Tibial artery (tissue), 4 donors: ENCODE measurements at places on chromosomes 3 and 15.

GRCh38 chr3:7547826-7548225 lies 686.9 kb downstream of the GRM7 start:
- no peak for DNase-seq

DNA sequence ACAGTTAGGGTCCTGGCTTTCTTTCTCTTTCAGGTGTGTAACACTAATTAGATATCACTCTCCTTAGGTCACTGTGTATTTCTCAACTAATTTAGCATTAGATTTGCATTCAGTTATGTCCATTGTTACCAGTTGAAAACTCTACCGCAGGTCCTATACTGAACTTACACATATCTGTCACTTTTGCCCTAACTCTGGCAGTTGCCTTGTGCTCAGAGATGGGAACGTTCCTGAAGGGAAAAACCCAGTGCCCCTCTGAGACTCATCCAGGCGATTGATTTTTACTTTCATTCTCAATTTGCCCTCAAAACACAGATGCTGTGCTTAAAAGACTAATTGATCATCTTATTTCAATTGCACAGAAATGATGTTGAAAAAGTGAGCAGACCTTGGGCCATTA lies 249.1 kb downstream of the ALCAM start:
- DNase-seq = no peak

DNA sequence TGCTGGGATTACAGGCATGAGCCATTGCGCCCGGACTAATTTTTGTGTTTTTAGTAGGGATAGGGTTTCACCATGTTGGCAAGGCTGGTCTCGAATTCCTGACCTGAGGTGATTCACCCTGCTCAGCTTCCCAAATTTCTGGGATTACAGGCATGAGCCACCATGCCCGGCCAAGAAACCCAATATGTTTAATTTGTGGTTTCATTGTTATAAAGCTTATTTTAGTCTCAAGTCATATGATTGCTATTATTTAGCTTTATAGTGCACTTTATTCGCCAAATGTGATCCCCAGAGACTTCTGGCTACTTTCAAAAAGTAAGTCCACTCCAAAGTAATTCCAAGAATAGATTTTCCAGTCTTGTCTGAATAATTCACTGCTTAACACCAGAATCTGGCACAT lies 19.3 kb upstream of the SLC4A7 start:
- DNase-seq = peak; percentile 46

GRCh38 chr15:67370206-67370954 lies 115.8 kb downstream of the IQCH start:
- no peak for DNase-seq

GRCh38 chr3:35291471-35292236 lies 347.7 kb upstream of the ARPP21 start:
- no peak for DNase-seq
